T47D (cell line): ENCODE measurements at places on chromosomes 3 and 15.

DNA sequence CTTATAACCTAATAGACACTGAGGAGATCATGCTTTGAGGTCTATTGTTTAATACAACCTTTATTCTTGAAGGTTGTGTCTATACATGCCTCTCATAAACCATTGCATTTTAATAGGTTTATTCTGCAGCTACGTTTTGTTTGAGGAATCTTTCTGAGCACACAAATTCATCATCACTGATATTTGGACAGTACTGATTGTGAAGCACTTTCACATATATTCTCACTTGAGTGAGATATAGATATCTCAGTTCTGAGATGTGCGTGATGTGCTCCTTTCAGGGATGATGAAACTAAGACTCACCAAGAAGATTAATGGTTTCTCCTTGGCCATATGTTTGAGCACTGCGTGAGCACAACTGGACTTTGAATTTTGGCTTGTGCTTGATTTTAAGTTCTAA lies 374.4 kb downstream of the LPP start:
- DNase-seq, result no peak

DNA sequence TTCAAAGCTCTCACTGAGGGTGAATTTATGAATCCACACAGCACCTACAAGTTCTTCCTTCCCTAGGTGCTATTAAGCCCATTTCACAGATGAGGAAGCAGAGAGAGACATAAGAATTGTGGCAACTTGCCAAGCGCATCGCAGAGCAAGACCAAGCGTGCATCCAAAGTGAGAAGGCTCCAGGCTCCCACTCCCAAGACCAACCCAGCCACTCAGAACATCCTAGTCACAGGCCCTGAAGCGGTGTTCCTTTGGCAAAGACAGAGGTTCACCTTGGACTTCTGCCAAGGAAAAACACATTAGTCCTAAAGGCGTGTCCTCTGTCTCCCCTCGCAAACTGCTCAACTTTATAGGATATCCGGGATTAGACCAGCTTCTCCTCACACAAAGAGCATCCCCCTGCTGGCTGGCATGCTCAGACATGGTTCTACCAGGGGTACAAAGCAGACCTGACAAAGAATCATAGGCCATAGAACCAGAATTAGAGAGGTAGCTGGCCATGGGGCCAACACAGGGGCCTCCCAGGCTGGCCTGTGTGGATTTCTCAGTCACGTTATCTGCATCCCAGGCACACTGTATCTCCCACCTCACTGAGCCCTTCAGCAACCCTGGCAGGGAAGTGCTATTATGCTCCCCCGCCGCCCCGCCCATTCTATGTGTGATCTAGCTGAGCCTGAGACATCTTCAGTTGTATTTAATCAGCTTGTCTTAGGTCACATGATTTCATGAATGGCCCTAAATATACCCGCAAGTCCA lies 160.2 kb downstream of the FOXP1 start:
- DNase-seq, result peak; percentile 37

- DNase-seq, result no peak
Measured at GRCh38 chr3:174417573-174417972, 441.6 kb upstream of the NAALADL2 start.

DNA sequence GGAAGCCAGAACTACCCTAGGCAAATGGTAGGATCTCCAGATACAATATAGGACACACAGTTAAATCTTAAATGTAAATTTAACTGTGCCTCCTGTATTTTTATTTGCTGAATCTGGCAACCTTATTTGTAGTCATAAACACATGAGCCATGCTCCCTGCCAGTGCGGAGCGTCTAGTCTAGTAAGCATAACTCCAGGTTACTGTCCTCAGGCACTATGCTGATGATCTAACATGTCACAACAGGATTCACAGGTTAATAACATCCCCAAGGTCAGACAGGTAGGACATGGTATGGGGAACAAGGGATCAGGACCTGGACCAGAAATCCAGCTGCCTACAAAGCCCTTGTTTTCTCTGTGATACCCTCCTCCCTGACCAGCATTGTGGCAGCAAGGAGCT lies 305.1 kb downstream of the CACNA2D3 start:
- no peak for DNase-seq

- no peak for DNase-seq
Measured at GRCh38 chr3:122635789-122636188, 44.9 kb upstream of the PARP14 start.

DNA sequence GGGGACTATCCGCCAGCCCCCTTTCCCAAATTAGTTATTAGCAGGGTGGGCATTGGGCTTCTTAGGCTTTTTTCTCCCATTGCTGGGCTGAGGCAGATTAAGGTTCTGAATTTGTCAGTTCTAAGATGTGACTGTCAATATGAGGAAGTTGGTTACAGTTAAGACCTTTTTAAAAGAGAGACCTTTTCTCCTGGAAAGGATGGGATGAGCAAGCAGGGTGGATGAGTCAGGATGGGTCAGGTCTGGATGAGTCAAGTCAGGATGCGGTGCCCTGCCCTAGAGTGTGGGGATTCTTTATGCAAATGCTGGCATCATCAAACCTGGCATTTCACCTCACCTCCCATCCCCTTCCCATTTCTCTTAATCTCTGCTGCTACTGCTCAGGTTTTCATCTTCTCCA lies 1.9 kb downstream of the AEN start:
- DNase-seq, result no peak
